ENCODE measurements at places on chromosomes 13 and 19.

- DNase-seq, result no peak
These were observed 8.9 kb downstream of the HAS1 start for GRCh38 chr19:51714848-51715247.

DNA sequence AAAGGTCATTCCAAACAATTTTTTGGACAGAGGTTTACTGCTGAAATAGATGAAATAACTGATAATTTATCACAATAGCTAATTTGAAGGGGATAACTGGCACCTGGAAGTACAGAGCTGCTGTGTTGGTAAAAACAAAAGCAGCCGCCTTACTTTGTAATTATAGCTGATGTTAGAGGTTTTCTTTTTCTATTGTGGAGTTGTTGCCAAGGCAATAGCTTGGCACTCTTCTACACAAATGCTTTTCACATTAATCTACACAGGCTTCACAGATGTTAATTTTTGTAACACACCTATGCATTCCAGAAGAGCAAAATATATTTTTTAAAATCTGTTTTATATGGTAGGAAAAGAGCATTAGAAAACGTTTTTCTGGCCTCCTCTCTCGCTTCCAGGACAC lies 56.9 kb downstream of the LACC1 start:
- DNase-seq, result no peak

DNA sequence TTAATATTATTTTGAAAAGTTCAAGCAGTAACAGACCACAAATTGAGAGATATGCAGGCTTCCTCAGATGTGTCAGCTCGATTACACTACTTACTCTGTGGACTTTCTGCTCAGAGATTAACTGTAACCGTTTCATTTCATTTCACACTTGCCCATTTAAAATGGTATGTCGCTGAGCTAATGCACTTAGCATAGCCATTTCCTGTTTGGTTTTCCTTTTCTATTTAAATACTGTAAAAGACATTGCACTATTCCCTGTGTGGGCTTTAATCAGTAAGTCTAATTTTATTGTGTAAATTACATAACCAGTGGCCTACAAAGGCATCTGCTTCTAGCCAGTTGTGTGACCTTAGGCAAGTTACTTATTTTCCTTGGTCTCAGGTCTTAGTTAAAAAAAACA lies 237.6 kb downstream of the LACC1 start:
- no peak for DNase-seq

GRCh38 chr13:40813667-40814454 lies 24.4 kb downstream of the SLC25A15 start:
- DNase-seq, result no peak

- DNase-seq, result no peak
These were observed 16.5 kb downstream of the NFIX start for GRCh38 chr19:13011653-13012389.

DNA sequence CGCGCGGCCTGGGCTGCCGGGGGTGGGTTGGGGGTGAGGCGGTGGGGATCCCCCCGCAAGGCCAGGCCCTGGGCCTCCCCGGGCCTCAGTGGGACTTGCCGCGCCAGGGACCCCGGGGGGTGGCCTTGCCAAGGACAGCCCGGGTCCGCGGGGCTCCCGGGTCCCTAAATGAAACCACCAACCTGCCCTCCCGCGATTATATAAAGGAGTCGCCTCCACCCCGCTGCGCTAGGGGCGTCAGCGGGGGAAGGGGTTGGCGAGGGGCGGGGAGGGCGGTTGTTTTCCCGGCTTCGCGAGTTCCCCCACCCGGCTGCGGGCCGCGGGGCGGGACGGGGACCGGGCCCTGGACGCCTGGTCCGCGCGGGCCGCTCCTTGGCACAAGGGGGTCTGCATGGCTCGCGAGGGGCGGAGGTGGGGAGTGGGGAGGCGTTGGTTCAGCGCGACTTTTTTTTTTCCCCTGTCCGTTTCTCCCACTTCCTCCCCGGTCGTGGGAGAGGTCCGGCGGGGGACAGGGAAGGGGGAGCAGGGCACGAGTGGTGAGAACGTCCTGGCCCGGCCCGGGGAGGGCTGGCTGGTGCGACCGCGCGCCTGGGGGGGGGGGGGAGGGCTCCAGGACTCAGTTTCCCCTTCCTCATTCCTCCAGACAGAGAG lies 822 bp upstream of the ZBTB7A start:
- DNase-seq, result no peak

- no peak for DNase-seq
These were observed 4.6 kb upstream of the CDC42EP5 start for GRCh38 chr19:54477650-54478049.

DNA sequence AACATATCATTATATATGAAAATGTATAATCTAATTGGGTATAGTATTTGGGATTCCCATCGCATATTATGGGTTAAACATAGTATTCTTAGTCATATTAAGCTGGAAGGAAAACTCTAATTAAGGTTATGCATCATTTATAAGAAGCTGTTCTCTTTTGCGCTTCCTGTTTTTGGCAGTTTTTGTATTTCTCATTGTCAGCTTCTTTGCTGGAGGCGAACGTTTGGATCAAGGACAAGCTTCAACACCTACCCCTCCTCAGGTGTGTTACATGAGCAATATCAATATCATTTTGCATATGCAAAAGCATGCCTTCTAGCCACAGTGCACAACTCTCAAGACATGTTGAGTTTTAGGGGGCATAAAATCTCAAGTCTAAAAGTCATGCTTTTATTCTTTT lies 439.8 kb downstream of the TDRD3 start:
- DNase-seq, result no peak

All from NCI-H2081 treated with DMSO at 0.1 percent for 48 hours (cell line).